ENCODE measurements at places on chromosomes 5 and 9.
A peak's percentile ranks its signal among the peaks of the same experiment; 100 is the strongest.

GRCh38 chr9:135607401-135608293, 31.7 kb downstream of the GLT6D1 start:
- DNase-seq, result no peak

GRCh38 chr5:96335873-96336272, 97.2 kb downstream of the PCSK1 start:
- DNase-seq, result no peak

- DNase-seq, result no peak
Measured at GRCh38 chr5:178931846-178932760, 8.9 kb upstream of the ZNF454 start.

- DNase-seq, result no peak
Measured at GRCh38 chr5:77973253-77973609, 197.1 kb upstream of the TBCA start.

- DNase-seq, result peak; percentile 55
Measured at GRCh38 chr5:134103397-134103796, 11.1 kb upstream of the TCF7 start.

- peak; percentile 37 for DNase-seq
Measured at GRCh38 chr9:133792721-133793470, 54.7 kb upstream of the SARDH start.

DNA sequence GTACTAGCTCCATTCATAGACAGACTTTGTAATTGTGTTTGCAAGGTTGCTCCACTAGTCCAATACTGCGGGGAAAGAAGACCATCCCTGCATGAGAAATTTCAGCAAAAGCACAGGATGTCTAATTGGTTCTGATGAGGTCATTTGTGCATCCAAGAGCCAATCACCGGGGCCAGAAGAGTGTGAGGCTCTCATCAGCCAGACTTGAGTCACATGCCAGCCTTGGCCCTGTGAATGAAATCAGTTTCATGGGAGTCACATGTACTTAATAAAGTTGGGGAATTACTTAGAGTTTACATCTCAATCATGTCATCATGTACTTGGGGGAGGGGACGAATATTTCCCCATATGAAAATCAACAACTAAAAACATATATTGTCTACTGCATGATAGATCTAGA, 1236.0 kb downstream of the MAT2B start:
- DNase-seq, result no peak

GRCh38 chr9:36093384-36093783, 43.1 kb upstream of the GLIPR2 start:
- no peak for DNase-seq

- no peak for DNase-seq
Measured at GRCh38 chr5:180441564-180442051, 52.6 kb upstream of the CNOT6 start.

- DNase-seq, result no peak
Measured at GRCh38 chr9:129283705-129284606, 105.9 kb upstream of the IER5L start.

- no peak for DNase-seq
Measured at GRCh38 chr9:37921546-37922300, 17.8 kb upstream of the SLC25A51 start.

DNA sequence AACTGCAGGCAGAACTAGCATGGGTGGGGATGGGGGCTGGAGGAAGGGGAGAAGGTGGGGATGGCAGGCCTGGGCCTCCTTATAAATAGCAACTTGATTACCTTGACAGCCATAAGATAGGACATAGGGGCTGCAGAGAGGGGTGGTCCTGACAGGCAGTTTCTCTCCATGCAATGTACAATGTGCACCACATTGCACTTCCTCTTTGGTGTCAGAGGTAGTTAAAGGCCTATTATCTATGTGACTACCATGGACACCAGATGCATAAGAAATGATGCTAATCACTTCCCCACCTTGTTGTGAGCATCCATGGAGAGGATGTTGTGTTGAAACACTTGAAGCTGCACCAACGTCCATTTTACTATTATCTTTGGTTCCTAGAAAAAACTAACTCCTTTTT, 20.2 kb upstream of the SUB1 start:
- no peak for DNase-seq

- DNase-seq, result no peak
Measured at GRCh38 chr9:75878488-75878860, 12.0 kb upstream of the PCSK5 start.

- no peak for DNase-seq
Measured at GRCh38 chr9:14895806-14896205, 14.4 kb downstream of the FREM1 start.

DNA sequence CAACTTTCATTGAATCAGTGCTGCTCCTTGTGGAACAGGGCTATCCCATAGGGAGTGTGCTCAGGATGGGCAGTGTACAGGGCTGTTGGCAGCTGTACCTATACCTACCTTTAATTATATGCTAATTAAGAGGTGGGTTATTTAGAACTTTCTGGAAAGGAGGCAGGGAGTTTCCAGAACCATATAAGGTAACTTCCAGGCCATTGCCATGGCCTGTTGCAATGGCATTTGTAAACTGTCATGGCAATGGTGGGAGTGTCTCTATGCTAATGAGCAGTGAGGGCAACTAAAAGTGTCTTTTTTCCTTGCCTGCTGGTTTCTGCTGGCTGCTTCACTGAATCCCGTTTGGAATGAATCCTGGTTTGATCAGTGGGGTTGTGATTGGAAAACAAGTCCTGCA, 2.3 kb upstream of the ARHGAP26 start:
- DNase-seq, result no peak

GRCh38 chr9:82418334-82418733, 429.8 kb downstream of the SPATA31D1 start:
- DNase-seq, result no peak

GRCh38 chr9:113927277-113927676, 51.2 kb downstream of the ZNF618 start:
- DNase-seq, result no peak

- no peak for DNase-seq
Measured at GRCh38 chr5:170077526-170077925, 28.2 kb upstream of the FOXI1 start.

- no peak for DNase-seq
Measured at GRCh38 chr5:83471405-83472212, at the start of gene VCAN. VCAN (plus strand) TSS chr5:83471744; CDS start chr5:83483519, 11,775 bp downstream.

- no peak for DNase-seq
Measured at GRCh38 chr5:41770799-41771198, 99.4 kb downstream of the OXCT1 start.

DNA sequence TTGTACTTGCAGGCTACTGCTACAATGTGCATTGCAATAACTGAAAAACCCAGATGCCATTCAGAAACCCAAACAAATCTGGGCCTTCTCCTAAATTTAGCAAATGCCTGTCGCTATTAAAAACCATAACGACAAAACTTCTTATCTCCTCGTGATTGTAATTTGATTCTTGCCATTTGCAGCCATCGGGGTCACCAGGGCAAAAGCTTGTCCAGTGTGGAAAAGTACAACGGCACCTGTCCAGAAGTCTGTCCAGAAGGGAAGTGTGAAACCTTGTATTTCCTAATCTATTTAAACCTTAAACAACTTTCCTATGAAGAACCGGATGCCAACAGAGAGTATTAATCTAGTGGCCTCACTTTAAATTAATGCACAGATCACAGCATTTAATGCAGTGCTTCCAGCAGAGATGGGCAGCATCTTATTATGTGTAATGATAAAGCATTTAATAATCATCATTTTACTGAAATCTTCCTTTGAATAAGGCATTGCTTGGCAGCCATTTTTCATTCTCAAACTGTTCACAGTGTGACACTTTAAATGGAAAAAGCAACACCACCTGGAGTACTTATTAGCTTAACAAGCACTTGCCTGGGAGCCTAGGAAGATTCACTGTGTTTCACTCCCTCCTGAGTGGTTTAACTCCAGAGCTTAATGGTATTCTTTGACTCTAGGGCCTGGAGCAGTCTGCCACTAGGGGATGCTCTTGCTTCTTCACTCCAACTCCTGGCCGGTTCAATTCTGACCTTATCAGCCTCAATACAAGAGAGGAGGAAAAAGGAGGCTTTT, 4.9 kb upstream of the C7 start:
- no peak for DNase-seq

GRCh38 chr5:59943452-59944113, 50.1 kb upstream of the PDE4D start:
- no peak for DNase-seq

DNA sequence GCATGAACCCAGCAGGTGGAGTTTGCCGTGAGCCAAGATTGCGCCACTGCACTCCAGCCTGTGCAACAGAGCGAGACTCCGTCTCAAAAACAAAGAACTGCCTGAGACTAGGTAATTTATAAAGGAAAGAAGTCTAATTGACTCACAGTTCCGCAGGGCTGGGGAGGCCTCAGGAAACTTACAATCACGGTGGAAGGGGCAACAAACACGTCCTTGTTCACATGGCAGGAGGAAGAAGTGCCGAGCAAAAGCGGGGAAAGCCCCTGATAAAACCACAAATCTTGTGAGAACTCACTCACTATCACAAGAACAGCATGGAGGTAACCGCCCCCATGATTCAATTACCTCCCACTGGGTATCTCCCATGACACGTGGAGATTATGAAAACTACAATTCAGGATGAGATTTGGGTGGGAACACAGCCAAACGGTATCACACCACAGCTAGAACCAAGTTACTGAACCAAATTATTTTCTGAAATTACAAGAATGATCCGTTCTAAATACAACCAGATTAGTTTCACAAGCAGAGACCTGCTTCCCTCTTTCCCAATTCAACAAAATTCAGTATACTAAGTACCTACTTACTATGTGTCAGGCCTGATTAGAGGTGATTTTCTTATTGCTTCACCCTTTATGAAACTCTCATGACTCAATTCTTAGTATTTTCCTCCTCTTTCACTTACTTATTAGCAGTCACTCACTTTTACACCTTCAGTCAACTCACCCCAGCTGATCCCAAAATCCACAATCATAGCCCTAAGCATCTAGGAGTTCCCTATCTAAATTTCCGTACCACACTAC, 8.4 kb downstream of the UBTD2 start:
- peak; percentile 40 for DNase-seq

DNA sequence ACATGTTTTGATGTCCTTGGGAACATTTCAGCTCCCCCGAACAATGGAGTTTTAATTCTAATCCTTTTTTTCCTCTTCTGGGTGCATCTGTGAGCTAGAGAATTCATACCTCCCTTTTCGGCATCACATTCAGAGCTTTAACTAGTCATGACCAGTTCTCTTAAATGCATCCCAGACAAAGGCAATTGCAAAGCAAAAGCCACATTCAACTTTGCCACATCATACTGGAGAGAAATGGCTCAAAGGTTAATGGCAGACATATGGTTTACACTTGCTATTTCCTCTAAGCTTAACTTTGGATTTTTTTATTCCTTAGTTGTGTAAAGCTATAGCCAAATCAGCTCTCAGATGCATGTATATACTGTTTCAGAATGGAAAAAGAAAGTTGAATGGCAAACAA, 153.3 kb downstream of the ESM1 start:
- no peak for DNase-seq

DNA sequence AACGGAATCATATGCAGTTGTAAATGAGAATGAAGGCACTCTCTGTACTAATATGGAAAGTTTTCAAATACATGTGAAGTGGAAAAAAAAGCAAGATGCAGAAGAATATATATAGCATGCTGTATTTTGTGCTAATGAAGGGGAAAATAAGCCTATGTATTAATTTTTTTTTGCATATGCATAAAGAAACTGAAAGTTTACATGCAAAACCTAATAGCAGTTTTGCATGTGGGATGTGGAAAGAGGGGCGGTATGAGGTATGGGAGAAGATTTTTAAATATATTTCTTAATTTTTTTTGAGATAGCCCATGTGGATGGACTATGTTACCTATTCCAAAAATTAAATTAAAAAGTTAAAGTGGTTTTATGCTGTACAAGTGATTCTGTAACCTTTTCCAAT, 83.7 kb upstream of the IL12B start:
- DNase-seq, result no peak
